ENCODE measurements at places on chromosomes 6 and 20. TPM values are rescaled to one million over a fixed set of nuclear protein-coding genes. Genes with fewer than 3 reads are reported as not detected.

GRCh38 chr6:13457577-13457976 is 29.8 kb downstream of the GFOD1 start:
- no peak for DNase-seq
- H3K27ac ChIP-seq: no peak overlapping the region
- peaks cover 6% of the 10 kb centered on the region for H3K36me3 ChIP-seq

DNA sequence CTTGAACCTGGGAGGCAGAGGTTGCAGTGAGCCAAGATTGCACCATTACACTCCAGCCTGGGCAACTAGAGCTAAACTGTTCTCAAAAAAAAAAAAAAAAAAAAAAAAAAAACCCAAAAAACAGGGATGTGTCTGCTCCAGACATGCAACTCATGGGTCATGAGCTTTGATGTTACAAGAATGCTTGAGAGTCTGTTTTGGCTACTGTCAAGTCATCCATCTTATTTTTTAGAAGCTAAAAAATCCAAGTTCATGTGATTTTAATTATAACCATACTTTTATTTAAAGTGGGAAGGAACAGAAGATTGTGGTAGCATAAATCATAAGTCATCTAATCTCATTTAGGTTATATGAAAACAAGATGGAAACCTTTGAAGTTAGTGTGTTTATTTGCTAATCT is 120.6 kb downstream of the PDE7B start:
- no peaks in the 10 kb centered on the region for H3K36me3 ChIP-seq
- no peak overlapping the region for H3K27ac ChIP-seq
- no peak for DNase-seq
- H3K4me1 ChIP-seq: no peaks in the 10 kb centered on the region

- peak overlapping the region; percentile 79 for H3K27ac ChIP-seq
- H3K4me3 ChIP-seq: no peak overlapping the region
- peaks cover 42% of the 10 kb centered on the region for H3K4me1 ChIP-seq
Observed at GRCh38 chr20:32332614-32333013, 25.5 kb upstream of the ASXL1 start.

DNA sequence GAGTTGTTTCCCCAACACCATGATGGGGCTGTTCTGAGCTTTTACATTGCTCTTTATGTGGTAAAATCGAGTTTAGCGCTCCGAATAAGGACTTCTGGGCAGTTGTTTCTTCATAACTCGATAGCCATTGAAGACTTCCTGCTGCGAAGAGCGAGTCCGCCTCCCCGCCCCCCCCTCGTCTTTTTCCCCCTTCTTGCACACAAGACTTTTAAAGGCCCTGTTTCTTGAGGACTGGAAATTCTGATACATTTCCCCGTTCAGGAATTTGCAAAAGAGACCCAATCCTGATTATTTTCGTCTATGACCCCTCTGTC is 1.5 kb upstream of the CITED2 start:
- no peaks in the 10 kb centered on the region for H3K27me3 ChIP-seq
- peaks cover 25% of the 10 kb centered on the region for H3K4me1 ChIP-seq
- H3K27ac ChIP-seq: peak overlapping the region; percentile 95

DNA sequence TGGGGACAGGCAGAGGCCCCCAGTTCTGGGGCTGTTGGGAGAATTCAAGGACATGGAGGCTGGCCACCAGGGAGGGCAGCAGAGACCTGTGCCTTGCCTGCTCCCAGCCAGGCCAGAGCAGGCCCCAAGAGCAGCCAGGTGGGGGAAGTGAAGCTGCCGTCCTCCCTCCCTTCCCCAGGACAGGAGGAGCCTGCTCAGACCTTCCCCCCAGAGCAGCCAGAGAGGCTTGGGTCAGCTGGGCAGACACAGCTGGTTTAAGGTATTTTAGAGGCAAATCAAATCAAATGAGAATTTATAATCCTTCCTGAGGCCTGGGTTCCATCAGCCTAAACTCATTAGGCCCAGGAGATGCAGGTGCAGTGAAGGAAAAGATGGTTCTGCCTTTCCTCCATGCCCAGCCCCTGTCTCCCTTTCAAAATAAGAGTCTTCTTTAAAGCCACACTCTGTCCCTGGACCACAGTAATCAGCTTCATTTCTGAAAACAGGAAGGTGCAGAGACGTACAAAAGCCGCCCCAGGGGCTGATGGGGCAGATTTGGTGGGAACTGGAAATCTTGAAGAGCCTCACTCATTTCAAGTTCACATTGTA is 21.7 kb downstream of the BMP7 start:
- DNase-seq: no peak
- no peaks in the 10 kb centered on the region for H3K36me3 ChIP-seq
- no peak overlapping the region for H3K27ac ChIP-seq
- H3K27me3 ChIP-seq: peaks cover 17% of the 10 kb centered on the region
- H3K4me1 ChIP-seq: no peaks in the 10 kb centered on the region

- H3K4me3 ChIP-seq: no peak overlapping the region
- peaks cover 20% of the 10 kb centered on the region for H3K4me1 ChIP-seq
- no peak for DNase-seq
- H3K36me3 ChIP-seq: no peaks in the 10 kb centered on the region
- H3K27me3 ChIP-seq: peaks cover 20% of the 10 kb centered on the region
Observed at GRCh38 chr6:37788259-37788658, 31.3 kb upstream of the ZFAND3 start.

TPD52L1 gene
- total RNA-seq: not detected

RSPO3 gene
- not detected for total RNA-seq

GNAS-AS1 gene
- total RNA-seq: 1.5 TPM

TFAP2C gene
- total RNA-seq: not detected

Measured in activated B cell treated with CpG ODN at 0.5 μM for 24 hours (primary cell).